Mesothelial cell of epicardium (in vitro differentiated cells): ENCODE measurements at places on chromosomes 2 and 18. TPM values are rescaled to one million over a fixed set of nuclear protein-coding genes. Genes with fewer than 3 reads are reported as not detected.

DNA sequence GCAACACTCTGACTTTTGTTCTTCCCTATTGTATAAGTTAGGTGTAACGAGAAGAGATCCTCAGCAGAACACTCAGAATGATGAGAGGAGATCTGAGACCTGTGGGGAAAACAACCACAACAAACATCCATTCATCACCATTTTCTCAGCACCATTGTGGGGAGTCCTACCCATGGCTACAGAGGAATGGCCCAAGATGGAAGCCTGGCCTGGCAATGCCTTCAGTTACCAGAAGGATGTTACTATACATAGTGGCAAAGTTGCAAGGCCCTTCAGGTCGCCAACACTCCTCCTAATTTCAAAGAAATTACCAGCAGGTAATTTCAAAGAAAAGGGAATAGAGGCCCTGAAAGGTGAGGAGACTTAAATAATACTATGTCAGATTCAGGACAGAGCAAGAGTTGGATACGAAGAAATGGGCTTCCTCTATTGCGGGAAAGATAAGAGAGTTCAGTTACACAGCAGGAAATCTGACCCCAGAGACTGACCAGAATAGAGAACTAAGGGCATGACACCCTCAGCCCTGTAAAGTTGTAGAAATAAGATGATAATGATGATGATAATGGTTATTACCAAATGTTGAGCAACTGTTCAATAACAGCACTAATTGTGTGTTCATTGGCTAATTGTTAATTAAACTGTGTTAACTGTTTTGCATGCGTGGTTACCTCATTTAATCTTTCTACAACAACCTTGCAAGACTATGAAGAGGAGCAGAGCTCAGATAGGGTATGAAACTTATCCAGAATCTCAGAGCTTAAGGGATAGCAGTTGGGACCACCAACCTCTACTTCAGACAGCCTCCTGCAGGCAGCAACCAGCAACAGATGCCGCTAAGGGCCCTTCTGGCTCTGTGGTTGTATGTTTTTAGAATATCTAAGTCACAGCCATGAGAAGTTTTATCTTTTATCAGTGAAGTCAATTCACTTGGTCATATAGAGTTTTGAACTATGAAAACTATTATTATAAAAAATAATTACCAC lies 37.5 kb downstream of the DHRS9 start:
- DNase-seq = no peak

DNA sequence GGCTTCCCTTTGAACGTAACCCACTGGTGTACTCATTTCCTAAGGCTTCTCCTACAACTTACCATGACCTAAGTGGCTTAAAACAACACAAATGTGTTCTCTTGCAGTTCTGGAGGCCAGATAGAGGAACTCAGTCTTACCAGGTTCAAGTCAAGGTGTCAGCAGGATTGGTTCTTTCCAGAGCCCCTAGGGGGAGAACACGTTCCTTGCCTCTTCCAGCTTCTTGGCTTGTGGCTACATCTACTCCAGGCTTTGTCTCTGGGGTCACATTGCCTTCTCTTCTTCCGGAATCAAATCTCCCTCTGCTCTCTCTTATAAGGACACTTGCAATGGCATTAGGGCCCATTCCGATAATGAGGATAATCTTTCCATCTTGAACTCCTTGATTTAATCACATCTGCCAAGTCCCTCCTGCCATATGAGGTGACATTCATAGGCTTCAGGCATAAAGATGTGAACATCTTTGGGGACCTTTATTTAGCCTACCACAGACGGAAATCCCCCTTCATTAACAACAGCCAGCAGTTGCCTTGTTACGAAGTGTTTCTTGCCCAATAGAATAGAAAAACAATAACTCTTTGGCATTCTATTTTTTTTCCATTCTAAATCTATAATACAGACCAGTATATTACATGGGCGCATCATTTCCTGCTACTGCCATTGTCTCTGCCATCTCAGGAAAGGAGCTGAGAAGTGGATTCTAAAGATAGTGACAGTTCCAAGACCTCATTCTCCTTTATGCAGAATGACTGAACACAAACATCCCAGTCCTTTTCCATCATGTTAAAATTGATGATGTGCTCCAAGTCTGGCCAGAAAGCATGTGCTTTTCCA lies 362.0 kb downstream of the ZNF521 start:
- DNase-seq = no peak

DNA sequence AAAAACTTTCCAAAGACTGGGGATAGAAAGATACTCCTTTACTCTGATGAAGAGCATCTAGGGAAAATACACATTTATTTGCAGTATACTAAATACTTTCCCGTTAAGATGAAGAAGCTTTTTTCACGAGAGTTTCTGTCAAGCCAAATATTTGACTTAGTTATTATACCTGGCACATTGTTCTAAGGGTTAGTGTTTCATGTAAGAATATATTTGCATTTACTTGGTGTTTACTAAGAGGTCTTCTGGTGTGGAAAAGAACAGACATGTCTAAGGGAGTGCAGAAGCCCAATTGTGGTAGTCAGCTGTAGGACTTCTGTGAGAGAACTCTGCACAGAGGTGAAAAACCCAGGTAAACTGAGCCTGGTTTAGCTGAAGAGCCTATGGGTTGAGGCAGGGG lies 457.6 kb upstream of the SOX11 start:
- DNase-seq = no peak

- no peak for DNase-seq
These were observed 31.0 kb downstream of the PXDN start for GRCh38 chr2:1713142-1713838.

GRCh38 chr2:143124445-143124844 lies 4.8 kb upstream of the ARHGAP15 start:
- DNase-seq = no peak

GRCh38 chr2:232088771-232089170 lies 127.3 kb downstream of the DIS3L2 start:
- no peak for DNase-seq

- DNase-seq = no peak
These were observed 27.5 kb upstream of the EPAS1 start for GRCh38 chr2:46269544-46270273.

- DNase-seq = no peak
These were observed 56.0 kb downstream of the SERPINB7 start for GRCh38 chr18:63831080-63831788.

GRCh38 chr18:49655266-49656072 lies 93.6 kb downstream of the LIPG start:
- no peak for DNase-seq

GRCh38 chr2:138028538-138028937 lies 64.3 kb downstream of the HNMT start:
- DNase-seq = no peak

DNA sequence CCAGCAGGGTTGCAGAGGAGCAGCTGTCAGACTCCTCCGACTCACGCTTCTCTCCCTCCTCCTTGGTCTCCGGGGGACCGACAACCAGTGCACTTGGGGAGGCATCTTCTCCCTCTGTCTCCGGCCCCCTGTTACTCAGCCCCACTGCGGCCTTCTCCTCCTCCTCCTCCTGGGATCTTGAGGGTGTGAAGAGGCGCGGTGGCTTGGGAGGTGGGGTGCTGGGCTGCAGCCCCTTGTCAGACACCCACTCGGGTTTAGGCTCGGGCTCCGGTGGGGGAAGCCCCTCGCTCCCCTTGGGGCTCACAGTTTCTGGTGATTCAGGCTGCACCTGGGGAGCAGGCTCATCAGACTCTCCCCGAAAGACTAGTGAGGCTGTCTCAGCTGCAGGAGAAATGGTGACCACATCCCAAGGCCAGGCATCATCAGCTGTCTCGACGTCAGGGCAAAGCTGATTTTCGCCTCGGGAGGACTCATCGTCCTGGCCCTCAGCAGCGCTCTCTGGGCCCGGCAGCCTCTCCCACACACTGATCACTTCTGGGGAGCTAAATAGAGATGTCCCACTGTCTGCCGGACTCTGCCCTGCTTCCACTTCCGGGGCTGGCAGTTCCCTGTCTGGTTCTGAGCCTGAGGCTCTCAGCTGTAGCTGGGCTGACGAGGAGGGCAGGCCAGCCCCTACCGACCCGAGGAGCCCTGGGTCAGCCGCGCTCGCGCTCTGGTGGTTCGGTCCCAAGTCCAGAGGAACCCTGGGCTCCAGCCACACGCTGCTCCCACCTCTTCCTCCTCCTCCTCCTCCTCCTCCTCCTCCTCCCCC lies 9.0 kb upstream of the SFXN5 start:
- DNase-seq = no peak

DNA sequence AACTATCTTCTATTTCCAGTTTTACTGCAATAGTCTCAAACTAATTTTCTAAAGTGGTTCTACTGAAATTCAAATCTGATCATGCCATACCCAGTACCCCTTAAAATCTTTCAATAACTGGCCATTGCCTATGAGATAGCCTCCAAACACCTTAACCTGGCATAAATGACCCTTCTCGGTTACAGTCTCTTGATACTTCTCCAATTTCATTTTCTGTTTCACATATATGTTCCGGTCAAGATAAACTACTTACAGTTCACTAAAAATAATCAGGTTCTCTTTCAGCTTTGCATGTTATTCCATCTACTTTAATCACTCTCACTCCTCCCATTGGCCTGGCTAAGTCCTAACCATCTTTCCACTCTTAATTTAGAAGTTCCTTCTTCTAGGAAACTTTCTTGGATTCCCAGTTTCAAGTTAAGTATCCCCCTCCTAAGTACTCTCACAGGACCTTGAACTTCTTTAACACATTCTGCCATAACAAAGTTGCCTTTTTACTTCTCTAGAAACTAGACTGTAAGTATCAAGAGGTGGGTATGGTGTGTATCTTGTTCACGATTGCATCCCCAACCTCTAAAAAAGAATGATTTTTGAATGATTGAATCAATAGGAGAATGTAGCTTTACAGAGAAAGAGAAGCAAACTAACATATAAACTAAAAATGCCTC lies 110.2 kb upstream of the RBBP8 start:
- DNase-seq = no peak

GRCh38 chr2:35228584-35228983 lies 1127.0 kb upstream of the CRIM1 start:
- DNase-seq = no peak

DNA sequence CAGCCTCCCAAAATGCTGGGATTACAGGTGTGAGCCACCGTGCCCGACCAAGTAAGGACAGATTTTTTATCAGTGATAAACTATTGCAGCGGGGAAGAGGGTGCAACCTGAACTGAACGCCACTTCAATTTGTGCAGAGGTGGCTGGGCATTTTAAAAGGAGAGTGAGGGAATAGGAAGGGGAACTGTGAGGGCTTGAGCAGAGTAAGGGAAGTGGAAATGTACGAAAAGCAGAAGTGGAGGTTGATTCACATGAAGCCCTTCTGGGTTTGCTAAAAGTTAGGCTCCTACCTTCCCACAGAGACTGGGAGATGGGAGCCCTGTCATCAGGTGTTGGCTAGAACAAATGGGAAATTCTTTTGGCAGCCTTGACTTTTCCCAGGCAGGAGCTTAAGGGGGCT lies 6.1 kb downstream of the STK11IP start:
- no peak for DNase-seq

DNA sequence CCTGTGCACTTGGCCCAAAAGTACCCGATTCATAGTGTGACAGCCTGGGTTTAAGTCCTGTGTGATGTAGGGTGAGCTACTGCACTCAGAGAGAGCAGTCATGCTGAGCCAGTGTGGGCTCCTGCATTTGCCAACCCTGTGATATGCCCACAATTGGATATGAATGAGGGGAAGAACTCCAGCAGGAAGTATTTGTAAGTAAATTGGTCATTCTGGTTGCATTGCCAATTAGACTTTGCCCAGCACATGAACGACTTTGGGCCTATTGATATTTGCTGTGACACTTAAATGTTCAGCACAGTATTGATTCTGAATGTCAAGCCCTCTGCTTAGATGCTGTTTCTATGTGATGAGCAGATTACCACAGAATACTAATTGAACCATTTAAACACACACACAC lies 570.9 kb downstream of the PIK3C3 start:
- DNase-seq = no peak

DNA sequence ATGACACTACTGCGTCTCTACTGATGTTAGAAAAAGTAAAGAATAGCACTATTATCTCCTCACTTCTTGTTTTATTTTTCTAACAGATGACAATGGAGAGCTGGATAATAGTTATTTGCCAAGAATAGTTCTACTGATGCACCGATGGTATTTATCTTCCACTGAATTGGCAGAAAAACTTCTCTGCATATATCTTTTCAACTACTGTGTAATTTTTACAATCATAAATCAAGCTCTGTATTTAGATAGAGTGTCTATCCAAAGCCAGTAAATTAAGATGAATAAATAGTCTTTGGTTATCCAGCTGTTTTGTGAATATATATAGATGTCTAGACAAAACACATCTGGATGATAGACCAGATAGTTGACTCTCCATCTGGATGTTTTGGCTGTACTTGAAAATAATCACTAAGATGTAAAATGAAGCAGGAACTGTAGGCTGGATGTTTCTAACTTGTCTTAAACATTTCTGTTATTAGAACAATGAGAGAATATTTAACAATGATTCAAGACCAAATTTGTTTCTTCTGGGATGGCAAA lies 40.1 kb downstream of the RASGRP3 start:
- DNase-seq = no peak

The SERPINB5 gene
- total RNA-seq = 0.13 to 0.22 TPM (median 0.18 TPM) in 3 replicates

The IFT172 gene
- 60.6 to 68.0 TPM (median 63.0 TPM) in 3 replicates for total RNA-seq

The CCDC74B gene
- 7.1 to 8.9 TPM (median 7.4 TPM) in 3 replicates for total RNA-seq

The STRN gene
- 24.9 to 26.6 TPM (median 25.7 TPM) in 3 replicates for total RNA-seq

The REV1 gene
- total RNA-seq = 52.5 to 58.7 TPM (median 53.3 TPM) in 3 replicates

The AKAIN1 gene
- total RNA-seq = not detected in 3 replicates

The HOXD9 gene
- 0.93 to 1.2 TPM (median 1.1 TPM) in 3 replicates for total RNA-seq

The FRZB gene
- total RNA-seq = 12.1 to 13.0 TPM (median 12.6 TPM) in 3 replicates

The YPEL5 gene
- total RNA-seq = 73.4 to 81.1 TPM (median 79.4 TPM) in 3 replicates

The UGT1A3 gene
- total RNA-seq = not detected in 3 replicates

The ACADL gene
- 13.0 to 13.2 TPM (median 13.0 TPM) in 3 replicates for total RNA-seq

The DPP10 gene
- 73.0 to 82.0 TPM (median 74.1 TPM) in 3 replicates for total RNA-seq

The FAM237A gene
- not detected in 3 replicates for total RNA-seq

The ACVR2A gene
- 29.7 to 33.3 TPM (median 31.3 TPM) in 3 replicates for total RNA-seq
